ENCODE measurements at places on chromosomes 5 and 9.

DNA sequence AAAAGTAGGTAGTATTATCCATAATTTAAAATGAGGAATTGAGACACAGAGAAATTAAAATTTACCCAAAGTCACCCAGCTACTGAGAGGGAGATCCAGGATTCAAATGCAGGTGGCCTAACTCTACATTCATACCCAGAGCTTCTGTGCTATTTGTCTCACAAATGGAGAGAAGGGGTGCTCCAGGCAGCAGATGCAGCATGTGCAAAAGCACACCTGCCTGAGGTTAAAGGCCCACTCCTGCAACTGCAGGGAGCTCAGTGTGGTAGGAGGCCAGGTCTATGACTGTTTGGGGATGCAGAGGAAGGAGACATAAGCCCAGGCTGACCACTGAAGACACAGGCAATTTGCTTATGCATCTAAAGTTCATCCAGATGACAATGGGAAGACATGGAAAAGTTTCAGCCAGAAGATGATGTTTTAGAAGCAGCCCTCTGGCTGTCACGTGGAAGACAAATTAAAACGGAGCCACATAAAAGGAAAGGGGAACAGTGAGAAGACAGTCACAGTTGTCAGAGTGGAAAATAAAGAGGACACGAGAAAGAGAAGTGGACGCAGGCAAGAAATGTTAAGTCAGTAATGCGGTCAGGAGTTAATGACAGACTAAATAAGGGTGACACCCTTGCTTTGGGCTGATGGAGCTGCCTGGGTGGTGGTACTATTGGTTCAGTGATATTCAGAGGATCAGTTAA lies 214.7 kb downstream of the EBF1 start:
- peak; percentile 60 for DNase-seq

DNA sequence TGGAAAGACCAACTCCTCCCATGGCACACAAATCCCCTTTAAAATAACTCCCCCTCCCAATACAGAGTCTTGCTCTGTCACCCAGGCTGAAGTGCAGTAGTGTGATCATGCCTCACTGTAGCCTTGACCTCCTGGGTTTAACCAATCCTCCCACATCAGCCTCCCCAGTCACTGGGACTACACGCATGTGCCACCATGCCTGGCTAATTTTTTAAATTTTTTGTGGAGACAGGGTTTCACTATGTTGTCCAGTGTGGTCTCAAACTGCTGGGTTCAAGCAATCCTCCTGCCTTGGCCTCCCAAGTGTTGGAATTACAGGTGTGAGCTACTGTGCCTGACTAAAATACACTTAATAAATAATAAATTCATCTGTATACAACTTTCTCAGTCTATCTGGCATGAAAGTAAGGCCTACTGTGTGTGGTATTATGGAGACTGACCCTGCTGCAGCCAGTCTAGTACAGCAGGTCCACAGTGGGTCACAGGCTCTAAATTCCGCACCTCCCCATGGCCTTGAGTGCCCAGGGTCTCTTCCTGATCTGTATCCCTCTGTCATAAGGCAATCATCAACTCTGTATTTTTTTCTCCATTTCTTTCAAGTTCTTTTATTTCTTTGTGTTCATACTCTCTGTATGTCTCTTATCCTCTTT lies 169.4 kb downstream of the MAPKAP1 start:
- DNase-seq, result no peak

DNA sequence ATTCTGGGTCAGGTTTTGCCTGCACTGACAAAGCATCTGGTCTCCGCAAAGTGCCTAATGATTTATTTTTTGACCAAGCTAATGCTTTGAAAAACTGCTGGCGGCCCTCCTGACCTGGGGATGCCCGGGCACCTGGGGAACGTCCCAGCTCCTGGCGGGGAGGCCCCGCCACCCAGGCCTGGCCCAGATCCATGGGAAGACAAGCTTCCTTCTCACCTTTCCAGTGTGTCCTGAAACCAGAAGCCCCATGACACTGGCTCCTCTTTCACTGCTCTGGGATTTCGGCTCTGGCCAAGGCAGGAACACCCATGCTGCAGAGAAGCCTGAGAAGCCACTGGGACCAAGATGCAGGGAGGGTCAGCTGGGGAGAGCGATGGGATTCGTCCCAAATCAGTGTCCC lies 144.1 kb downstream of the SEC61B start:
- DNase-seq, result no peak

DNA sequence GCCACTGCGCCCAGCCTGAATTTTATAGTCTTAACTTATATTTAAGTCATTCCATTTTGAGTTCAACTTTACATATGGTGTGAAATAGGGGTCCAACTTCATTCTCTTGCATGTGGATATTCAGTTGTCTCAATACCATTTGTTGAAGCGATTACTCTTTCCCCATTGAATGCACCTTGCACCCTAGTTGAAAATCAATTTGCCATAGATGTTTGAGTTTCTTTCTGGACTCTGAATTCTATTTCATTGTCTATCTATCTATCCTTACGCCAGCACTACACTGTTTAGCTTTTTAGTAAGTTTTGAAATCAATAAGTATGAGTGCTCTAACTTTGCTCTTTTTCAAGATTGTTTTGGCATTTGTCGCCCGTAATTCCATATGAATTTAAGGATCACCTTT lies 49.8 kb downstream of the TMOD1 start:
- DNase-seq, result no peak

DNA sequence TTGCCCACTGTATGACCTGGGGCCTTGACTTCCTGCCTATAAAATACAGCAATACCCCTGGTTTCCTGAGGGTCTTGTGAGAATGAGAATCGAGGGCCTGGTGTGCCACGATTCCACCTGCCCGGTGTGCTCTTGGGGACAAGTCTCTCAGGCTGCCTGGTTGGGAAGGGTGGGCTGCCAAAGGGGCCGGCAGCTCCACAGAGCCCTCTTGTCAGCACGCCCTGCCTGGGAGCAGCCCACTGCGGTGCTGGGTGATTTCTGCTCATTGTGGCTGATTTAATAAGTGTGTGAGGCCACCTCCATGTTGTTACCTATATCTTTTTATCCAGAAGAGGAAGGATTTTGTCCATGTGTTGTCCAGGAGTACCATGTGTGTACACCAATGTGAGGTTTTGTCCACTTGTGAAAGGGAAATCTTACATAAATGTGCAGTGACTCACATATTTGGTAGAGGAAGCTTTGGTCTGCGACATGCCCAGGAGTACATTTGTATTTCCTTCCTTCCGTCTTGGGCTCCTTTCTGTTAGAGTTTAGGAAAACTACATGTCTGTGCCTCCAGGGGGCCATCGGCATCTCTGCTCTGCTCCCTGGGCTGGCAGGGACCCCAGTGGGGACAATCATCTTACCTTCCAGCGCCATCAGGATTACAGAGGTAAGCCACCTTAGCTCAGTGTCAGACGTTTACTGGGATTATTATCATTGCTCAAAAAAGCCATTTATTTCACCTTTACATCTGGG lies 108.6 kb downstream of the PHF2 start:
- DNase-seq, result peak; percentile 70

DNA sequence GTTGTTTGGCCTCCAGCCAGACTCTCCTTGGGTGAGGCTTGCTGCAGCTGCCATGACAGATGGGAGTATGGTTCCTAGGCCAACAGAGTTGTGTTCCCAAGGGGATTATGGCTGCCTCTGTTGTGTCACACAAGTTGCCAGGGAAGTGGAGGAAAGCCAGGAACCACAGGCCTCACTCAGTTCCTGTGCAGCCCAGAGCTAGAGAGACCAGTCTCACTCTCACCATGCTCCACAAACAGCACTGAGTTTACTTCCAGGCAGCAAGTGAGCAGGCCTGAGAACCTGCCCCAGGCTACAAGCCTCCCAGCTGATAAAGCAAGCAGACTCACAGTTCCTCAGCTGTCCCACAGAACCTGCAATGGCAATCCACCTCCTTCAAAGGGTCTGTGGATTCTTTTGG lies 273.6 kb upstream of the TAS2R1 start:
- no peak for DNase-seq

- DNase-seq, result no peak
Measured at GRCh38 chr5:12316812-12317211, 412.6 kb upstream of the CTNND2 start.

DNA sequence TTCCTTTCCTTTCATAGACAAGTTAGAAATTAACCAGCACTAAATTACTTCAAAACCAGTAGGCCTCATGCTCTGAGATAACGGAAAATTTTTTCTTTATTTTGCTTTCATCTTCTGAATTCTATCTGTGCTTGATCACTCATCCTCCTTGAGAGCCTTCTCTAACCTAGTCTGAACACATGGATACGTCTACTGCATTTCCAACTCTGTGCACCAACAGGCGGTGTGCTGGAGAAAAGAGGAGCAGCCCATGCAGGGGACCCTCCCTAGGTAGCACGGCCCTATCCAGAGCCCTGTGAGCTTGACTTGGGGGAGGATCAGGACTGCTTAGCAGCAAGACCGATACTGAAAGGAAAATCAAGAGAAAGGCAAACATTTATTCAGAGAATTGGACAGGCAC lies 149.8 kb downstream of the AUH start:
- no peak for DNase-seq

- DNase-seq, result no peak
Measured at GRCh38 chr5:157072508-157072907, 13.6 kb upstream of the HAVCR1 start.

DNA sequence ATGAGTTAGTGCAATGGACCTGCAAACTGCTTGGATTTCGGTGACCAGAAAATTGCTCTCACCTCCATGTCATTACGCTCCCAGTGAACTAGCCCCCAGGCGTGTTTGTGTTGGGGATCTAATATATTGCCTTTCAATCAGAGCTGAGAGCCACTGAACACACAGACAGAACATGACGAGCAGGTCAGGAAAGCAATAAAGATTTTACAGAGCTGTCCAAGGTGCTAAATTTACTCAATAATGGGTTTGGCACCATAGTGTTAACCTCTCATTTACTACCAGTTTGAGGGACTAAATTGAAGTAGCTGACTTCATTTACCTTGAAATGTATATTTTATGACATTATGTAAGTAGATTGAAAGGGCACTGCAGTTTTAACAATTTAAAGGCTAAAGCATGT lies 383.0 kb downstream of the EBF1 start:
- peak; percentile 12 for DNase-seq

GRCh38 chr5:54520438-54520846 lies 2.9 kb downstream of the SNX18 start:
- peak; percentile 47 for DNase-seq

DNA sequence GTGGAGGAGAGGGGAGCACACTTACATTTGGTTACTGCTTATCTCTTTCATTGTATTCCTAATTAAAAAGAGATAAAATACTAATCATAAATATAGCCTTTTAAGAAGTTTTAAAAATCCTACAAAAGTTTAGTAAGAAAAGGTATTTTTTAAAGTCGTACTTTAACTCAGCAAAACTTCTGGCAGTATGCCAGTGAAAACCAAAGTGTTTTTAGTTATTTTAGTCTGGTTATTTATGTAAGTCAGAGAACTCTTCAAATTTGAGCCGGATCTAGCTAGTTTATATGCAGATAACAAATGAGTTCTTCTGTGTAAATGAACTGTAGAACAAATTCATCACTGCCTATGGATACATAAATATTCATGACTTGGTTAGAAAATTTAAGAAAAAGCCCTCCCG lies 36.5 kb upstream of the ANKDD1B start:
- DNase-seq, result no peak
